ENCODE measurements at places on chromosomes 3 and 15.

DNA sequence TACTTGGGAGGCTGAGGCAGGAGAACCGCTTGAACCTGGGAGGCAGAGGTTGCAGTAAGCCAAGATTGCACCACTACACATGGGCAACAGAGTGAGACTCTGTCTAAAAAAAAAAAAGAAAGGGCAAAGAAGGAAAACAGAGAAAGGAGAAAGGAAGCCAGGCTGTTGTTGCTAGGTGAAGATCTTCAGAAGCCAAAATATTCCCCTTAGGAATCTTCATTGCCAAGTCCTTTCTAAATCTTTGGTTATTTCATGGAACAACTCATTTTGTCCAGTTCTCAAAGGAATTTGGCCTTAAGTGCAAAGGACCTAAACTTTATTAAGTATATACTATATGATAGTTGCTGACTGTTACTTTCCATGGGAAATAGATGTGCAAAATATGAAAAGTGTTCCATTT is 59.2 kb upstream of the OSBPL11 start:
- no peak for DNase-seq

DNA sequence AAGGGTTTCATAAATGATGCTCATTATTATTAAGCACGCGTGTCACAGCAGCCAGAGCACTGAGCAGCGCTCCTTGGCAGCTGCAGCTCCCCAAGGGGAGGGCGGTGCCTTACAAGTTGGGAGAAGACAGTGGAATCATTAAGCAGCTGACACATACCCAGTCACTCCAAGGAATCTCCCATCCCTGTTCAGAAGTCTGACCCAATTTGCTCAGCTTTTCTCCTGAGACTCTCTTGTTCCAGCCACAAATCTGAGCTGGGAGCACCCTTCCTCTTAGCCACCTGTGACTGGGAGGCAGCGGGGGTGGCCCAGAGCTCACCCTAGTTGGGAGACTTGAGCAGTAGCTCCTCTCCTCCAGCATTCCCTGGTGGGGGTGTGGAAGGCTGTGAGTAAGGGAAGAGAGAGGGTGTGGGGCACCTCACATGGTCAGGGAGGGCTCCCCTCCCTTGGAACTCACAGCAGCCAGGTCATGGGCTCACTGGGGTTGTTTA is 64.3 kb downstream of the DUT start:
- DNase-seq = no peak

GRCh38 chr3:53085476-53085875 is 39.6 kb upstream of the SFMBT1 start:
- no peak for DNase-seq

- DNase-seq = no peak
Observed at GRCh38 chr3:183868796-183869195, 15.9 kb downstream of the PARL start.

DNA sequence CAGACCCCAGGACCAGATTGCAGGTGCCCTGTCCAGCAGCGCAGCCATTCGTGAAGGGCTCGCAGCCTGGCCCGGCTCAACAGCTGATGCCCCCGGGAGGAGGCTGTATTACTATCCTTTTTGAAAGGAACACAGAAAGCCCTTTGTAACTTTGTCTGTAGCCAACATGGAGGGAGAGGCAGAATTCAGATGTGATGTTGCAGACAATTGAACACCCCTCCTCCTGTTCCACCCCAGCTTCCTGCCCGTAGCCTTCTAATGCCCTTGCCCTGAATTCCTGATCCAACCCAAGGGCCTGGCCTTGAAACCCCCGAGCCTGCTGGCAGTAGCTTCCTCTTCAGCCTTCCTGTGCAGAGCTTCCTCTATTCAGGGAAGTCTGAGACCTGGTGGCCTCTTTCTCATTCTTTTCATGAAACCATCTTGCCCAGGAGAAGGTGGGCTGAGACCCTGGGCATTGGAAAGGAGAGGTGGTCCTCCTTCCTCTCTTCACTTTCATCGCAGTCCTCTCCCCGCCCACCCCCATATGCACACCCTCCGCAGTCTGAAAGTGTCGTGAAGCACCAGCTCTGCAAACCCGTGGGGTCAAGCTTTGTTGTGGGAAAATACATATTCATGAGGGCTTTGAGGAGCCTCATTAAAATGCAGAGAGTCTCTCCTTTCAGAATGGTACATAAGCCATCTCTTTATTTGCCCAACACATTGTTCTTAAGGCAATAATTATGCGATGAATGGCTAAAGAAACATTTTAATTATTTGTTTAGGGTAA is 109.2 kb downstream of the APBA2 start:
- no peak for DNase-seq

DNA sequence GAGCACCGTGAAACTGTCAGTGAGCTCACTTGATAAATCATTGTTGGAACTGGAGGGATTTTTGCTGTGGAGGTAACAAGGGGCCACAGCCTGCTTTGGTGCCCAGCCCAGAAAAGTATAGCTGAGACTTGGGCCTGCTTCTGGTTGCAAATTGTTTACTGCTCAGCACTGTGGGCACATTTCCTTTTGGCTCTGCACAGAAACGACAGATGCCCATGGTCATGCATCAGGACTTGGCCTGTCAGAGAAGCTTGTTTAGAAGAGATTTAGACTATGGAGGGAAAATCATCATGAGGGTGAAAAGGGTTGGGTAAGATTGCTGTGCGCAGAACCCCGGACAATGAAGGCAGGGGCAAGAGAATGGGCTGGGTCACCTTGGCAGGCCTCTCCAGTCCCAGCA is 286.1 kb upstream of the CTNNB1 start:
- DNase-seq = no peak

GRCh38 chr3:114565216-114565615 is 271.4 kb downstream of the TIGIT start:
- DNase-seq = no peak

DNA sequence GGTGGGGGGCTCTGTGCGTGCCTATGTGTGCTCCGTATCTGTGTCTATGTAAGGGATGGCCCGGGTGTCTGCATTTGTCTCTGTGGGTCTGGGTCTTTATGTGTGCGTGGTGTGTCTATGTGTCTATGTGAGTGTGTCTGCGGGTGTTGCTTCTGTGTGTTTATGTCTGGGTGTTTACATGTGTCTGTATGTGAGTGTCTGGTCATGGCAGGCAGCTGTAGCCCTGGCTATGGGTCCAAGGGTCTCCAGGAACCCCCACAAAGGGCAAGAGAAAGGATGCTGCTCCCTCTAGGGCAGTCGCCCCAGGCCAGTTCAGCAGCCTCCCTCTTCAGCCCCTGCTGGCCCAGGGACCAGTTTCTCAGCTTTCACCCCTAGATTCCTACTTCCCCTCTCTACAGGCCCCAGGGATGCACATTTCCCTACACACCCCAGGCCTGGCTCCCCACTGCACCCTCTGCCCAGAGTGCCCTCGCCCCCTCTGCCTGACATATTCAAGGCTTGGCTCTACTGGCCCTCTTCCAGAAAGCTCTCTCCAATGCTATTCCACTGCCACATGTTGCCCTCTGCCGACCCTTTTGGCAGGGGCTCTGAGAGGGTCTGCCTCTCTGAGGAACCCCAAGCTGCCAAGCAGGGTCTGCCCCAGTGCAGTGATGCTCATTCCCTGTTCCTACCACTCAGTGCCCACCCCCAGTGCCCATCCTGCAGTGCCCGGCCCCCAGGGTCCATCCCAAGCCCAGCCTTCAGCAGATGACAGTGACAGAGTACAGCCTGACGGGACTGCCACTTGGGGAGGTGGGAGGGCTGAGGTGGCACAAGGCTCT is 1.0 kb upstream of the MYL3 start:
- DNase-seq = no peak

DNA sequence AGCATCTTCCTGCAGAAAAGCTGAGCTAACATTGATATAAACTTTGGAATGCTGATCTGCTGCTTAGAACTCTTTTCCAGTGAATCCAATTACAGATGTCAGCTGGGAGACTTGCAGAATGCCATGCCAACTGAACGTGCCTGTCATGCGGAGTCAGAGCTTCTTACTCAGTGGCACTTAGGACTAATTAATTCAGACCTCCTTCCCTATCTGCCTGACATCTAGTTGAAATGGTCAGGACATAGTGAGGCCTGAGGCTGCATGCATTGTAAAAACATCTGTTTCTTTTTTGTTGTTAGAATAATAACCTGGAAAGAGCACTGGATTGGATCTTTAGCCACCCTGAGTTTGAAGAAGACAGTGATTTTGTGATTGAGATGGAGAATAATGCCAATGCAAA is 112.6 kb downstream of the USP13 start:
- DNase-seq = no peak

DNA sequence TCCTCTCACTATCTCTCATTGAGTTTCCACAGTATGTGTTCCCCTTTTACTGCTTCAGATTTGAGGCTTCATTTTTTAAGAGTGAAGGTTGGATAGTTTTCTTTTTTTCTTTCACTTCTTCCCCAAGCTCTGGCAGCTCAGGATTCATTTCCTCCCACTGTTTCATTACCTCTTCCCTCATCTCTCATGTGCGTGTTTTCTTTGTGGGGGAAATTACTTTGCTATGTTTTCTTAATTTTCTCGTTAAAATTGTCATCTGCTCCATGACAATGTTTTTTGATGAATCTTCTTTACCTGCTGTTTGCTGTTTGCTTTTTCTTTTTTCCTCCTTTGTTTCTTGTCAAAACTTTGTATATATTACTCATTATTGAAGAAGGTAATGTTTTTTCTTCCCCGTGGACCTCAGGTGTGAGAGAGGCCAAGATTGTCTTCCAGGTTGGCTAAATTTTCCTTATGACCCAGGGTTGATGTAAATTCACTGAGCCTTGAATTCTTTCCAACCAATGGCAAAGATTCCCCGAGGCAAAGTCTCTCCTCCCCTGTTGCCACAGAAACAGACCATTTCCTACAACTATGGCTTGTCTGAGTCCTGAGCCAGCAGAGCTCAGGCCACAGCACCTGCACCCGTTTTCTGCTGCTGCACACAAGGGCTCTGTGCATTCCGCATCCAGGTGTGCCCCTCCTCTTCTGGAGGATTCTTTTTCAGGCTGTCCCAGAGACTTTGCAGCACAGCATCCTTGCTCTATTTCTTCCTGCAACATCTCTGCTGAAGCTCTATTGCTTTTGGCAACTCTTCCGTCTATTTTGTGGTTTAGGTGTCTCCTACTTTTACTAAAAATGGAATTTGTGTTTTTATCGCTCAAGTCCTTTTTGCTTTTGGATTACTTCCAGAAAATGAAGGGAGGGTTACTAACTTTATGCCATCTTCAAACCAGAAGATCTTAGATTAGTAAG is 66.1 kb downstream of the NOX5 start:
- DNase-seq = no peak

GRCh38 chr3:128188956-128189355 is 35.7 kb downstream of the EEFSEC start:
- DNase-seq = no peak

GRCh38 chr3:52367891-52368880 is 52.1 kb downstream of the DNAH1 start:
- DNase-seq = no peak

GRCh38 chr3:11956781-11957180 is 47.4 kb upstream of the SYN2 start:
- no peak for DNase-seq

DNA sequence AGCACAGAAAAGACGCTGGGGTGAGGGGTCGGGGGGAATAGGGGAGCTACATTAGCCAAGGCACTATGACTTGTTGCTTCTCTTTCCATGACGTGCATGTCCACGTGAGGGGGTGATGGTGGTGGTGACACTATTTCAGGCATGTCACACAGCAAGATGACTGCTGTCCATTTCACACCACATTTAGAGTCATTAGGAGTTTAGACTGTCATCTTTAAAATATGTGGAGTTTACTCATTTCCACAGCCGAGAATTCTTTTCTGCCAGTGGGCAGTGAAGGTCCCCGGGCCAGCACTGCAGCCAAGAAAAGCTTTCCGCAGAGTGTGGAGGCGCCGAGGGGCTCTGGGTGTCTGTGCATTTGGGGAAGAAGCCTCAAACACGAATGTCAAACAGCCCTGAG is 954 bp upstream of the DGKG start:
- no peak for DNase-seq

DNA sequence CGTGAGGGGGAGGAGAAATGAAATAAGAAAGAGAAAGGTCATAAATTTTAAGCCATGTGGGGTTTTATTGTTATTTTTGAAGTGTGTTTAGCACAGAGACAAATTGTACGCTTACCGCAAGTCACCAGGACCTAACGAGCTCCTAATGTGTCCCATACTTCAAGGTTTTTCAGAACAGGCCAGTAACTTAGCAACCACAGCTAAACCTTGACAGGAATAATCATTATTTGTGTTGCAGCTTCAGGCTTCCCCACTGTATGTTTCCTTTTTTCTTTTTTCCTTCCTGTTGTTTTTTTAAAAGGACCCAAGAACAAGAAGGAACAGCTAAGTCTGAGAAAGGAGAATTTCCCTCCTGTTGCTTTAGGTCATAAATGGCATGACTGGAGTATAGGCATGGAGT is 160.8 kb downstream of the TUSC7 start:
- DNase-seq = no peak

DNA sequence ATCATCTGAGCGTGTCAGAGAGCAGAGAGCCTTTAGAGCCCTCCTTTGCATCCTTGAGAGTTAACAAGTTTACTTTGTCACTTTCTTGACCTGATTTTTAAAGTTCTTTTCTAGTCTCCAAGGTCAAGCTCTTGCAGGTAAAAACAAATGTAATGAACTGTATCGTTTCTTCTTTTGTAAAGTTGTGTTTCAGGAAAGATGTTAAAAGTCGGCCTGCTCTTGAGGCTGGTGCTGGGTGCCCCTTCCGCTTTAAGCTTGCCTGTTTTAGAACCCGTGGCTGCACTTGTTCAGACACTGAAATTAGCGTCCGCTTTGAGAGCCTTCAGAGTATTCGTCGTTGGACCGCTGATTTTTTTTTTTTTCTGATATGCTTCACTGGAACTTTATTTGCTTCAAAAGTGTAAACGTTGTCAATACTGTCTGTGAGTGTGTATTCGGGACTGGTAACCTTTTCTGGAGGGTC is 52.6 kb upstream of the ULK4 start:
- no peak for DNase-seq

- no peak for DNase-seq
Observed at GRCh38 chr3:69129531-69129930, 7.1 kb upstream of the LMOD3 start.

DNA sequence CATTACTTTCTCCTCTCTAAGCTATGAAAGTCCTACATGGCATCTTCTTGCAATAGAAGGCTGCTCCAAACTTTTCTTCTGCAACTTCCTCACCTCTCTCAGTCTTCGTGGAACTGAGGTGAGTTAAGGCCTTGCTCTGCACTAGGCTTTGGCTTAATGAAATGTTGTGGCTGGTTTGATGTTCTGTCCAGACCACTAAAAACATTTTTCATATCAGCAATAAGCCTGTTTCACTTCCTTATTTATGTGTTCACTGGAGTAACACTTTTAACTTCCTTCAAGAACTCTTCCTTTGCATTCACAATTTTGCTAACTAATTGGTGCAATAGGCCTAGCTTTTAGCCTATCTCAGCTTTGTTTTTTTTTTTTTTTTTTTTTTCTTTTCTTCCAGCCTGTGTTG is 335.3 kb upstream of the NECTIN3 start:
- DNase-seq = no peak

Measured in activated CD4-positive, CD25-positive, alpha-beta regulatory T cell treated with anti-CD3 and anti-CD28 coated beads, Interleukin-2, amount 50 U/mL, for 72 hours (primary cell).